ENCODE measurements at places on chromosomes 2 and 18. TPM values are rescaled to one million over a fixed set of nuclear protein-coding genes. Genes with fewer than 3 reads are reported as not detected.
A peak's percentile ranks its signal among the peaks of the same experiment; 100 is the strongest.

GRCh38 chr2:23505984-23506380 lies 121.0 kb downstream of the KLHL29 start:
- H3K4me1 ChIP-seq: peaks cover 18% of the 10 kb centered on the region
- no peaks in the 10 kb centered on the region for H3K27me3 ChIP-seq
- H3K4me3 ChIP-seq: no peak overlapping the region
- H3K36me3 ChIP-seq: no peaks in the 10 kb centered on the region

The CCDC148 gene
- total RNA-seq: 2.0 TPM

The FMNL2 gene
- 92.0 TPM for total RNA-seq

DNA sequence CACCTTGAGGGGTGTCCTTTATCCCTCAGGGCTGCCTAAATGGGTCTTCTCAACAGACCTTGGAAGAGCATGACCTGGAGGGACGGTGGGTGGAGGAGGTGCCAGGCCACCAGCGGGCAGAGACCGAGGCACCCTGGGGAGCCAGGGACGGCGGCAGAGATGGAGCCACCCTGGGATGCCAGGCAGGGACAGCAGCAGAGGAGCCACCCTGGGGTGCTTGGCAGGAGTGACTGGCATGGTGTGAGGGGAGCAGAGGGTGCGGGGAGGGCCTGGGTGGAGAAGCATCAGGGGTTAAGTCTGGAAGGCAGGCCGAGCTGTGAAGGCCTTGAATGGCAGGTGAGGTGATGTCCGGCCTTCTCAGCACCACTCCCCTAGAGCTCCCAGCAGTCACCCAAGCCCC lies 56.1 kb downstream of the CIB4 start:
- H3K27ac ChIP-seq: no peak overlapping the region
- H3K36me3 ChIP-seq: no peaks in the 10 kb centered on the region
- DNase-seq: peak; percentile 61

The IL1B gene
- total RNA-seq: 6.2 TPM

GRCh38 chr2:181106229-181106628 lies 125.8 kb downstream of the UBE2E3 start:
- DNase-seq: no peak
- no peaks in the 10 kb centered on the region for H3K4me1 ChIP-seq
- H3K27ac ChIP-seq: no peak overlapping the region
- no peaks in the 10 kb centered on the region for H3K36me3 ChIP-seq
- no peak overlapping the region for H3K4me3 ChIP-seq
- no peaks in the 10 kb centered on the region for H3K27me3 ChIP-seq

GRCh38 chr18:3358310-3358709 lies 91.7 kb upstream of the TGIF1 start:
- no peak overlapping the region for H3K4me3 ChIP-seq
- H3K36me3 ChIP-seq: no peaks in the 10 kb centered on the region
- H3K27me3 ChIP-seq: no peaks in the 10 kb centered on the region
- no peak for DNase-seq

DNA sequence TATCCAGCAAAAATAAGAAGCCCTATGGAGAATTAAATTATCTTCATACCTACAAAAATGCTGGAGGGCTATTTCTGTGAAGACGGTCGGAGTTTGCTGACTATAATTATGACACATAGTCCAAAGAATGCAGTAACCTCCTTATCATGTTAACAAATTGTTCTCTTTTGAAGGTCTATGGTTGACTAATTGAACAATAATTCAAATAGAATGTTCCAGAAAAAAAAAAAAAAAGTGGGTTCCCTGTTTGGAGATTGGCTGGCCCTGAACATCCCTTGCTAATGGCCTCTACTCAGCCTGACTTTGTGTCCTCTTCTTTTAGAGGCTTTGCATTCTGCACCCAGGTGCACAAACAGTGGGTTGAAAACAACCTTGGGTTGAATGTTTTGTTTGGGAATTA lies 82.8 kb upstream of the CCBE1 start:
- no peaks in the 10 kb centered on the region for H3K36me3 ChIP-seq
- no peaks in the 10 kb centered on the region for H3K27me3 ChIP-seq
- no peak overlapping the region for H3K27ac ChIP-seq

GRCh38 chr2:79855264-79856006 lies 342.6 kb downstream of the CTNNA2 start:
- no peak for DNase-seq
- no peaks in the 10 kb centered on the region for H3K36me3 ChIP-seq
- H3K4me1 ChIP-seq: no peaks in the 10 kb centered on the region

DNA sequence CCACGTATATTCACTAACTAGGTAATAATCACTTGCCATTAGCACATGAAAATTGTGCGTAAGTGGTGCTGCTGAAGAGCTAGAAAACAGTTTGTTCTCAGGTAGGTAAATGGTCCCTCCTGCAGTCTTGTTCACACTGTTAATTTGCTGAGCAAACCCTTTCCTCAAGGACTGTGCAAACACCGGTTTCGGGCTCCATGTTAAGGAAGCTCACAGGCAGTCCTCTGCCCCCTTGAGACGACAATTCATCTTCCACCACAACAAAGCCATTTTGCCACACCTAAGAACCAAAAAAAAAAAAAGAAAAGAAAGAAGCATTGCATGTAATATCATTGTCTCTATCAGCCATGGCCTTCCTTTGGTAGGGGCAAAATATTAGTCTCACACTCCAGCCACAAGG lies 193.9 kb downstream of the BCL11A start:
- no peak overlapping the region for H3K4me3 ChIP-seq
- no peak for DNase-seq
- no peaks in the 10 kb centered on the region for H3K4me1 ChIP-seq
- H3K36me3 ChIP-seq: no peaks in the 10 kb centered on the region
- H3K27ac ChIP-seq: no peak overlapping the region
- H3K27me3 ChIP-seq: no peaks in the 10 kb centered on the region

DNA sequence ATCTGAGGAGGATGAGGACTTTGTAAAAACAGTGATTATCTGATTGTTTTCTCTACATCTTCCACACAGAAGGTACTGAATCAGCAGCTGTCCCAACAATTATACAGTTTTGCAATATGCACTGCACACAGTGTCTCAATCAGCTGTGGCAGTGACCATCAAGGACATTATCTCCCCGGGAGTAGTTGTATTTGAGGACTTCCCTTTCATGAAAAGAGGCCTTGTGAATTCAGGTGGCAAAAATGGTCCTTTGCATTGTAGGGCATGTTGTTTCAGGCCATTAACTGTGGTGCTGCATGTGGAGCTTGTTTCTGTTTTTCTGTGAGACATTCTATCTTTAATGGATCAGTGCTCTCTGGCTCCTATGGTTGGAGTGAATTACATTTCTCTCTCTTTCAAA lies 779.4 kb upstream of the FSHR start:
- H3K36me3 ChIP-seq: no peaks in the 10 kb centered on the region
- H3K27ac ChIP-seq: no peak overlapping the region
- DNase-seq: no peak
- H3K4me1 ChIP-seq: no peaks in the 10 kb centered on the region

GRCh38 chr2:46435796-46436360 lies 43.5 kb upstream of the TMEM247 start:
- H3K4me3 ChIP-seq: no peak overlapping the region
- H3K27ac ChIP-seq: no peak overlapping the region
- no peaks in the 10 kb centered on the region for H3K27me3 ChIP-seq
- no peak for DNase-seq
- no peaks in the 10 kb centered on the region for H3K4me1 ChIP-seq

The MARCHF4 gene
- not detected for total RNA-seq

All from upper lobe of left lung (tissue), 6 donors.